ENCODE measurements at places on chromosomes 7 and 10. TPM values are rescaled to one million over a fixed set of nuclear protein-coding genes. Genes with fewer than 3 reads are reported as not detected.

GRCh38 chr10:97017474-97017903, 168.3 kb downstream of the SLIT1 start:
- DNase-seq: no peak

- DNase-seq: no peak
Observed at GRCh38 chr7:87687653-87688254, 59.6 kb downstream of the RUNDC3B start.

GRCh38 chr10:88661018-88661417, 3.2 kb upstream of the LIPF start:
- no peak for DNase-seq

DNA sequence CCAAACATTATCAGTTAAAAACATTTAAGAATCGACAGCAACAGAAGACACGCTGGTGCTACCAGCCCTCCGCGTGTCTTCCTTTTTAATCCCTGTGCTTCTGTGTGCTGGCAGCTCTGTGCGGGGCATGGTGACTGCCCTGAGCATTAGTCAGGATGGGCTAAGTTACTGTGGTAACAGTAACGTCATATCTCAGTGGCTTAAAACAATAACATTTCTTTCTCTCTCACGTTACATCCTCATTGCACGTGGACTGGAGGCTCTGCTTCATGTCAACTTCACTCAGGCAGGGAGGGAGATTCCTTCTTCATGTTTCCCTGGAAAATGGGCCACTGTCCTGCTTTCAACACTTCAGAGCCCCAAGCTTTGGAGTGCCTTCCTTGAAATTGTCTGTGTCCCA, 378.5 kb downstream of the CCSER2 start:
- no peak for DNase-seq

DNA sequence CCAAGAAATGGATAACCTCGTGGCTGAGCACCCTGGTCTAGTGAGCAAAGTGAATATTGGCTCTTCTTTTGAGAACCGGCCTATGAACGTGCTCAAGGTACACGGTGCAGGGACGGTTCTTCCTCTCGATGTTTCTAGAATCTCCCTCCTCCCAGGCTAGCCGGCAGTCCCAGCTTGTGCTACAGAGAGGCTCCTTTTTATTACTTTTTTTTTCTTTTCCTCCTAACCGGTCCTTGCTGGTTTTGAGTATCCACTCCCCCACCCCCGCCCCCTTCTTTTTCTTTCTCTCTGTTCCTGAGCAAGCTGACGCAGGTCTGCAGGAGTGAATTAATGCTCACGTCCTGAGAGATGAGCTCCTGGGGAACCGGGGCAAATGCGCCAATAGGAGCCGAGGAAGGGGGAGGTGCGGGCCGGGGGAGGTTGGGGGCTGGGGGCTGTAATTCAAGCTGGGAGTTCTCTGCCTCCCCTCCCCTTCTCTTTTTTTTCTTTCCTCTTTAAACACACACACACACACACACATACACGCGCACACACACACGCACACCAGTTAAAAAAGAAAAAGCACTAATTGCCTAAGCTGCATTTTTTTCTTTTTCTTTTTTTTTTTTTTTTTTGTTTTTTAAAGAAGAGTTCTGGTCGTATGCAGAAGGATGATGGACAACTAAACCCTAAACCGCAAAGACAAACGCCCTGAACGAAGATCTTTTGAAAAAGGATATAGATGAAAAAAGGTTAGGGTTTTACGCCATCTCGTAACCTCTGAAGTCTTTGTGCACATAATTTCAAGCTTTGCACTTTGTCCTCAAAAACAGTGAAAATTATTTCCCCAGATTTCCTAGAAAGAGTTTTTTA, 6.6 kb downstream of the CPA2 start:
- no peak for DNase-seq

MEIG1 gene
- total RNA-seq: not detected
